AG04449 (cell line): ENCODE measurements at places on chromosomes 3 and 15.

GRCh38 chr15:40032125-40032839 lies 6.7 kb downstream of the SRP14 start:
- DNase-seq = no peak

DNA sequence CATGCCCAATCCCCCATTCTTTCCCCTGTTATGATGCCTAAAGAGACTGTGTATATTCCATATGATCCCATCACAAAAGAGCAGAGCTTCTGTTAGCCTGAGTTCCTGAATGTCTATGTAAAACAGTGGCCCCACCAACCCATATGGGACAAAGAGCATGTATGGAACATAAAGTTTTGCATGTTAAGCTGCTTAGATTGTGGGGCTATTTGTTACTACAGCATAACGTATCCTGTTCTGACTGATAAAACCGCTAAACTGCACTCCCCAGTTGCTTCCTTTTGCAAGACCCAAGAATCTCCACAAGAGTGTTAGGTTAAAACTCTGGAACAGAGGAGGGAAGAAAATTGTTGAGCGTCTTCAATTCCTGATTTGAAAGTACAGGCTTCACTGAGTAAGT lies 154.8 kb downstream of the ALDH1A2 start:
- no peak for DNase-seq

DNA sequence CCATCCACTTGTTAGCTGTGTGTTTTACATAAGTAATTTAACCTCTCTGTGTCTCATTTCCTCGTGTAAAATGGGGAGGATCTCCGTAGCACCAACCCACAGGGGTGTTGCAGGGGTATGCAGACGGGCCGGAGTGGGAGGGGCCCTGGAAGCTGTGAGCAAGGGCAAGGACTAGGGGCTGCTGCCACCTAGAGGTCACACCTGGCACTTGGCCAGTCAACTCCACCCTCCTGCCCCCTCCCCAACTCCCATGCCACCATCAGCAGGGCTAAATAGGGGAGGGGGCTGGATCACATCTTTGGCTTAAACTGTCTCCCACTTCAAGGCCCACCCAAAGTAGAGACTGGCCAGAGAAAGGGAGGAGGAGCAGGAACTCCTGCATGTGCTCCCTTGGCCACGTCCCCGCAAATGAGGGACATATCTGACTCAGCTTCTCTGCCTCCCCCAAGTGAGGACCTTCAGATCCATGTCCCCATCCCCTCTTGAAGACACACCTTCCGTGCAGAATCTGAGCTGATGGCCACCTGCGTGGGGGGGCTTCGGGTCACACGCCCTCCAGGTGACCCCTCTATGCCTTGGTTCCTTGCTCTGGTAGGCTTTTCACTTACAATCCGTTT lies 2.6 kb downstream of the CCDC9B start:
- no peak for DNase-seq

- DNase-seq = no peak
Measured at GRCh38 chr3:197333901-197334639, 35.7 kb upstream of the DLG1 start.

DNA sequence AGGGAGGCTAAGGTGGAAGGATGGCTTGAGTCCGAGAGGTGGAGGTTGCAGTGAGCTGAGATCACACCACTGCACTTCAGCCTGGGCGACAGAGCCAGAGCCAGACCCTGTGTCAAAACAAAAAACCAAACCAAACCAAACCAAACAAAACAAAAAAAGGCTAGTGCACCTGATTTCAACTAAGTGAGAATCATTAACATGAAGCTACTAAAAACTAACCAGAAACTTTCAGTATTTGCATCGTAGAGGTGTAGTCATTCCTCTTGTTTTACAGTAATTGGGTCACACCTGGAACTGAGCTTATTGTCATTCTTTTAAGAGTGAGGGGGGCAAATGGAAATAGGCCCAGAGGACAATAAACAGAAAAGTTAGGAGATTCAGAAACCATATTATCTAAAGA lies 58.5 kb downstream of the ST6GAL1 start:
- no peak for DNase-seq

DNA sequence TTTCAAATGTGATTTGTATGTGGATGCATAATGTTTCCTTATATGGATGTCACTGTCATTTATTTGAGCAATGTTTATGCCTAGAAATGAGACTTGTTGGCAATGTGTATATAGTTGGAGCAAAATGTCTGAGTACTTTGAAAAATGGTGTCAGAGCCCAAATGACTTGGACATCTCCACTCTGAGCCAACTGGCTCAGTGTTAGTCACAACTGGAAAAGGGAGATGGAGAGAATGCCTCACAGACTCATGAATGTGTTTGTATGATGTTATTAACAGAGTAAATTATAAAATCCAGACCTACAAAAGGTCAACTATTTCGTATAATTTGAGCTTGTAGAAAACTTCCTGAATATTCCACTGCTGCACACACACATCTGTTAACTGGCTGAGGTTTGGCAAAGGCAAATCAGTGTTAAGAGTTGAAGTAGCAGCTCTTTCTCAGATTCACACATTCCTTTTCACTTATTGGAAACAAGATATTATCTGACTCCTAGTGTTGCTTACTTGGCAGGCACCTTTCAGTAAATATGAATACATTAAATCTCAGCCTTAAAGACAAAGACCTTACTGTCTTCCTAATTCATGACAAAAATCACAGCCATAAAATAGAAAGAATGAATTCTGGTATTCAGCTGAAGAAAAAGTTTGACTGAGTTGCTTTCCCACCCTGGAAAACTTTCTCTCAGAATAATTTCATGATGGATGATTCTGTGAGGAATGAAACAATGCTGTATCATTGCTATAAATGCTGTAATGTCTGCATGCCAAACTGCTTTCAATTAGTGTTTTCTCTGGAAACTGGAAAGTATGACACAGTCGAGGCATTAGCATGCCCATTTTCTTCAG lies 27.0 kb downstream of the ADIPOQ start:
- DNase-seq = peak; percentile 14

DNA sequence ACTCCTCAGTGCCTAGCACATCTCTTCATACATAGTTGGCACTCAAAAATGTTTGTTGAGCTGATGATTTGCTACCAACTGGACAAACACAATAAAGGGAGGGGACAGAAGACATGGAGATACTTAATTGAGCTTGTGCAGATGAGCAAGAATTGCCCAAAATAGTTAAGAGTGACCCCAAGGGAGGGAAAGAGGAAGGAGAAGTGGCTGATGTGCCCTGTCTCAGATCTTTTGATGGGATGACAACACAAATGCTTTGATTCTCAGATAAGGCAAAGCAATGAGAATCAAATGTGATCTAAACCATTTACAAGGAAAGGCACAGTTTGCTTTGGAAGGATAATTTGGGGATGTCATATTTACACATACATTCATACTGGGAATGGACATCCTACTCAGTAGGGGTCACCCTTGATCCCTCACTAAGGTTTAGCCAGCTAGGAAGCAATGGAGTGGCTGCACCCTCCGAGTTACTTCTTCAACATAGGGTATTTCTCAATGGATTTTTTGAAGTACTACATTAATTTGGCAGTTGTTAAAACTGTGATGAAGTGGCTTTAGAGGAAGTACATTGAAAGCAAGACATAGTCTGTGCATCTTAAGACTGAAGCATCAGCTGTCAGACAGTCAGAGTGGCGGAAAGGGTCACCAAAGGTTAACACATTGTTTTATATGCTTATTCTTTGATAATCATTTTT lies 21.9 kb upstream of the SSR3 start:
- DNase-seq = no peak

- no peak for DNase-seq
Measured at GRCh38 chr15:100614336-100614735, 11.9 kb downstream of the ASB7 start.

- DNase-seq = no peak
Measured at GRCh38 chr3:128349963-128350599, 116.6 kb downstream of the DNAJB8 start.

DNA sequence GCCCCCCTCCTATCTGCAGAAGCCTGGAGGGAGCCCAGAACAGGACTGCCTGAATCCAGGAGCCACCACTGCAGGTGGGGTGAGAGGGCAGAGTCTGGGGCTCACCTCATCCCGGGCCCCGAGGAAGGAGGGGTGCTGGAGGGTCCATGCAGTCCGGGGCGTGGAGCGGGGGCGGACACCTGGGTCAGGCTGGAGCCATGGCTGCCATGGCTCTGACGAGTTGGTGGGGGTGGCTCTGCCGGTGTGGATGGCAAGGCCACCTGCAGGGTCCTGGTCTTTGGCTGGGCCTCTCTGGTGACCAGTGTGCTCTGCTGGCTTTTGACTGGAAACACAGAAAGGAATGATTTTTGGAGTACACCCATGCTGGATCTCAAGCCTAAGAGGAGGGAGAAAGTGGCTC lies 47.4 kb downstream of the DZIP1L start:
- no peak for DNase-seq

GRCh38 chr15:88312941-88313579 lies 56.5 kb upstream of the NTRK3 start:
- DNase-seq = peak; percentile 36

DNA sequence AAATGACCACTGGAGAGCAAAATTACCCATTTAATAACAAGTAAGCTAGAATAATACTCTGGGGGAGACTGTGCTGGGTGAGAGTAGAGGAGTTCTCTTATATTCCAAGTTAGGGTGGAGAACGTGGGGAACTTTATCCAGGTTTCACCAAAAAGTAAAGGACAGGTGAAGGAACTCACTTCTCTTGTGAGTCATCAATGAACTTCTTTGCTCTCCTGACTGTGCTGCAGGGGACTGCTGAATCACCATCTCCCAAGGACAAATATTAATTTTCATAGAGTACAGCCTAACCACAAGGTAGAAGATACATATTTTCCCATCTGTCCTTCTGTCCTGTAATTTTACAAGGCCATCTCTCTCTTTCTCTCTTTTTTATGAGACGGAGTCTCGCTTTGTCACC lies 8.3 kb upstream of the PDCD6IP start:
- DNase-seq = no peak

GRCh38 chr3:111691293-111691909 lies 96.3 kb upstream of the ZBED2 start:
- no peak for DNase-seq

- no peak for DNase-seq
Measured at GRCh38 chr3:113536627-113537101, 4.3 kb downstream of the SIDT1 start.

- DNase-seq = no peak
Measured at GRCh38 chr3:42680271-42680670, 5.1 kb upstream of the KLHL40 start.

- no peak for DNase-seq
Measured at GRCh38 chr3:170839518-170840100, 30.4 kb downstream of the RPL22L1 start.

GRCh38 chr15:42826251-42826890 lies 89.4 kb upstream of the CDAN1 start:
- no peak for DNase-seq
